Suppressor macrophage treated with lipopolysaccharide for 1 hour (primary cell): ENCODE measurements at places on chromosomes 7 and 10.

GRCh38 chr7:41121228-41121627, 581.7 kb downstream of the INHBA start:
- no peak for DNase-seq

DNA sequence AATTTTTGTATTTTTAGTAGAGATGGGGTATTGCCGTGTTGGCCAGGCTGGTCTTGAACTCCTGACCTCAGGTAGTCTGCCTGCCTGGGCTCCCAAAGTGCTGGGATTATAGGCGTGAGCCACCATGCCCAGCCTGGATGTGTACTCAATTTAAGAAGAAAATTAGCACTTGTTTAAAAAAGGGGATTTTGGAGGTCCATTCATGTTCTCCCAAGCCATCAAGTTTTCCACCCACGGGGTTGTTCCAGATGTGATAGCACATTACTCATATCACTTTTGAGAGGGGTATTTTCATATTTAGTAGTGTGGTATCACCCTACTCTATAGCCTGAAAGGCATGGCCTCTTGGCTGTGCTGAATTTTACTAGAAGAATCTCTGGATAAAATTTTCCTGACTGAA, 10.5 kb upstream of the SLC26A3 start:
- DNase-seq, result peak; percentile 43

DNA sequence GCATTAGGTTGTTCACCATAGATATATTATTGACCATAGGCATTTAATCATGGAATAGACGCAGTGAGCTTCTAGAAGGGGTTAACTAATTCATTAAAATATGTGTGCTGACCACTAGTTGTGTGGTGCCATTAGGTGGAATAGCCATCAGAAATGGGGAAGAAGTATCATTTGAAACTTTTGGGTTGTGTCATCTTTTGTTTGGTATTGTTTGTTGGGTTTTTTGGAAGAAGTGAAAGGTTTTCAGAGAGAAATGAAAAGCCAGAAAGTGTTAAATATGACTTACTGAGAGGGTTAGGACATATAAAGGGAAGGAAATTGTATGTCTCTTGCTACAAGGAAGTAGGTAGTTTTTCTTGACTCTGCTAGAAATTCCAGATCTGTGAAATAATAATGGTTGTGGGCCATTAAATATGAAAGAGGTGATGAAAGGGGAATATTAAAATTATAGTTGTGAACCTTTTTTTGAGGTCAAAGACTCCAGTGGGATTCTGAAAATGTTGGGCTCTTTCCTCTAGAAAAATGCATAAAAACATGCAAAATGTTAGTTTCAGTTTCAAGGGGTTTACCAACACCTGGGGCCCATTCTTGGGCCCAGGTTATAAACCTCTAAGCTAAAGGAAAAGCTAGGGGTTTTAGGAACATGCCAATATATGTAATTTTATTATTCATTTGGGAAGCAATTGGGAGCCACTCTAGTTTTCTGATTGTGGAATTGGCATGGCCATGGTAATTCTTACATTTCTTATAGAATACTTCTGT, 348.5 kb downstream of the BBS9 start:
- DNase-seq, result peak; percentile 24

DNA sequence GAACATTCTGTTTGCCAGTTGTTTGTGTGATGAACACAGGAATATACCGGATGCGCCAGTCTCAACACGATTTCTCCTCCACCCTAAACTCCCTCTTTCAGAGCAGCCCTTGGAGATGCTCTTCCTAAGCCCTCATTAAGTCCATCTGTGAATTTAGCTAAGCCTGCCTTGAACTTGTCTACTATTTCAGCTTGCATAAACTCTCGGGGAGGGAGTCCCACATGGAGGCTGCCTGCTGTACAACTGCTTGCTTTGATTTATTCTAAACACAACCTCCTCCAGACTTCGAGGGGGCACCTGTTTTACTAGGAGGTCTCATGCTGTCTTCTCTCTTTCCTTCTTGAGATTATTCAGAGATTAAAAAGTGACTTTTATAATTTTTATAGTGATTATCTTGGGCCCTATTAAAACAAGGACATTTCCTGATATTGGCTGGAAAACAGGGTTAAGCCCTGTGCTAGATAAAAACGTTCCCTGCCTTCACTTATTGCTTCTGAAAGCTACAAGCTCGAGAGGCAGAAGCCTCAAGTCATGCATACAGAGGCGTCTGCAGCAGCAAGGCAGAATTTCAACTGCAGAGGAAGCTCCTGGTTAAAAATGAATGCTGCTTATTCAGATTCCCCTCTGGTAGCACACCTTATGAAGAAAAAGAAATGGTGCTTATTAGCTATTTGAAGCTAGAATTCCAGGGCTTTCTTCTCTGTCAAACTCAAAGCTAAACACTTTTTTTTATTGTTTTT, 174.3 kb downstream of the FANK1 start:
- no peak for DNase-seq

DNA sequence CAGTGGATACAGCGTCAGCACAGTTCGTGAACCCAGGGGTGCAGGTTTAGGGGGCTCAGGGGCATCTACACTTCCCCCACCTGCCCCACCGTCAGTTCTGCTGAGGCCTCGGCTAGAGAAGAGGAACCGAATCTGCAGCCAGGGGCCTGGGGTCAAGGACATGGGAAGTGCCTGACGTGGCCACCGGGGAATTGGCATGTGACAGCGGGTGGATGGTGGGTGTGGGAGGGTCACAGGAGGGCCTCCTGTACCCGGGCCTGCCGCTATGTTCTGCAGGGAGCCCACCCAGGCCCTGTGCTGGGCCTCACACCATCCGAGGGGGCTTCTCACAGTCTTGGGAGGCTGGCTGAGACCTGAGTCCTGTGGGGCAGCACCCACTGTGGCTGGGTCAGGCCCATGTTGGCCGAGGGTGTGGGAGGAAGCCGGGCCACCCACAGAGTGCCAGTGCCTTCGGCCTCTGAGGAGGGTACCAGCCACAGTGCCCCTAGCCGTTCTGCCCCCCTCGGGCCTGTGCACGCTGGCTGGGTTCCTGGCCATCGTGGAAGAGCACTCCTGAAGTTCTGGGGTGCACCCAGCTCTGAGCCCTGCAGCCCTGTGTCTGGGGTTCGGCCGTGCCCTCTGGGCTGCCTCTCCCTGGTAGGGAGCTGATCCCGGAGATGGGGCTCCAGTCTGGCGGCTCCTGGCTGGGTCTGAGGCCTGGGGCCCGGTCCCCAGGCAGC, 5.9 kb downstream of the TTYH3 start:
- peak; percentile 90 for DNase-seq

DNA sequence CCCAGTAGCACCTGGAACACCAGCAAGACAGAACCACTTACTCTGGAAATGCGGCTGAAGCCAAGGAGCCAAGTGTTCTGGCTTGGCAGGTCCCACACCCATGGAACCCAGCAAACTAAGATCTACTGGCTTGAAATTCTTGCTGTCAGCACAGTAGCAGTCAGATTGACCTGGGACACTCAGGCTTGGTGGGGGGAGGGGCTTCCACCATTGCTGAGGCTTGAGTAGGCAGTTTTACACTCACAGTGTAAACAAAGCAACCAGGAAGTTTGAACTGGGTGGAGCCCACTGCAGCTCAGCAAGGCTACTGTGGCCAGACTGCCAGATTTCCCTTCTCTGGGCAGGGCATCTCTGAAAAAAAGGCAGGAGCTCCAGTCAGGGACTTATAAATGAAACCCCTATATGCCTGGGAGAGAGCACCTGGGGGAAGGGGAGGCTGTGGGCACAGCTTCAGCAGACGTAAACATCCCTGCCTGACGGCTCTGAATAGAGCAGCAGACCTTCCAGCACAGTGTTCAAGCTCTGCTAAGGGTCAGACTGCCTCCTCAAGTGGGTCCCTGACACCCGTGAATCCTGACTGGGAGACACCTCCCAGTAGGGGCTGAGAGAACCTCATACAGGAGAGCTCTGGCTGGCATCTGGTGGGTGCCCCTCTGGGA, 121.2 kb downstream of the MTERF1 start:
- no peak for DNase-seq

GRCh38 chr10:15632456-15633091, 87.1 kb downstream of the ITGA8 start:
- DNase-seq, result no peak

DNA sequence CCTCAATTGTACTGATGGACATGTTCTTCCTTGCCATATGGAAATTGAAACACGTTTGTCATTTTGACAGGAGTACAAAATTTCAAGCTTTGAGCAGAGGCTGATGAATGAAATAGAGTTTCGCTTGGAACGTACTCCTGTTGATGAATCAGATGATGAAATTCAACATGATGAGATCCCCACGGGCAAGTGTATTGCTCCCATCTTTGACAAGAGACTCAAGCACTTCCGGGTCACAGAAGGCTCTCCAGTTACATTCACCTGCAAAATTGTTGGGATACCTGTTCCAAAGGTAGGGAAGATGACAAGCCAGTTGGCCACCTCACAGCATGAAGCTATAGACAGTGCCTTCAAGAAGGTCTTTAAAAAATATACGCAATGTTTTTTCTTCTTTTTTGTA, 43.1 kb downstream of the ATOH7 start:
- DNase-seq, result no peak

DNA sequence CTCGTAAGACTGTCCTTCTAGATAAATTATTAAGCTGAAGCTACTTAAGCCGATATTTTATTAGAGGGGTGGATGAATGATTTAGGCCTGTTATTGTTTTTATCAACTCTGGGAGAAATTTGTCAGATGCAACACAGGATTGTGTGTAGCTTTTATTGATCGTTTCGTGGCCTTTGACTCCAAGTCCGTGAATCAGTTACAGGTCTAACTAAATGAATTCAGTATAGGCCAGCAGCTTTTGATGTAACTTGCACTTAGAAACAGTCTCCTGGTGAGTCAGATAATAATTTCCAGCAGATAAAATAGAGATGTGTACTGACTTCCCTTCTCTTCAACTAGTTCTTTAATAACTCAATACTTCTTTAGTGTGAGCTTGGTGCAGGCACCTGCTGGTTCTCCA, 341.7 kb upstream of the SMIM30 start:
- no peak for DNase-seq

- no peak for DNase-seq
Observed at GRCh38 chr7:91427051-91427450, 162.8 kb downstream of the FZD1 start.

- DNase-seq, result peak; percentile 19
Observed at GRCh38 chr10:3526727-3527501, 258.1 kb downstream of the KLF6 start.

- DNase-seq, result peak; percentile 72
Observed at GRCh38 chr10:45376371-45376801, 2.4 kb downstream of the ALOX5 start.

- no peak for DNase-seq
Observed at GRCh38 chr7:128928159-128928813, 9.4 kb upstream of the IRF5 start.

- DNase-seq, result peak; percentile 85
Observed at GRCh38 chr10:62038609-62039190, 137.2 kb downstream of the ARID5B start.

DNA sequence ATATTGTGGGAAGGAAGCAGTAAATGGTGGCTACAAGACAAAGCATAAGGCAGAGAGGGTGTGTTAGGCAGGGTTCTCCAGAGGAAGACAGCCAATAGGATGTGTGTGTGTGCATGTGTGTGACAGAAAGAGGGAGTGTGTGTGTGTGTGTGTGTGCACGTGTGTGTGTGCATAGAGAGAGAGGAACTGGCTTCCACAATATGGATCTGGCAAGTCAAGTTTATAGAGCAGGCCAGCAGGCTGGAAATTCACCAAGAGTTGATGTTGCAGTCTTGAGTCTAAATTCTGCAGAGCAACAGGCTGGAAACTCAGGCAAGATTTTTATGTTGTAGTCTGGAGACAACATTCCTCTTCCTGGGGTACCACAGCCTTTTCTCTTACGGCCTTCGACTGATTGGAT, 374.0 kb downstream of the TNS3 start:
- no peak for DNase-seq

DNA sequence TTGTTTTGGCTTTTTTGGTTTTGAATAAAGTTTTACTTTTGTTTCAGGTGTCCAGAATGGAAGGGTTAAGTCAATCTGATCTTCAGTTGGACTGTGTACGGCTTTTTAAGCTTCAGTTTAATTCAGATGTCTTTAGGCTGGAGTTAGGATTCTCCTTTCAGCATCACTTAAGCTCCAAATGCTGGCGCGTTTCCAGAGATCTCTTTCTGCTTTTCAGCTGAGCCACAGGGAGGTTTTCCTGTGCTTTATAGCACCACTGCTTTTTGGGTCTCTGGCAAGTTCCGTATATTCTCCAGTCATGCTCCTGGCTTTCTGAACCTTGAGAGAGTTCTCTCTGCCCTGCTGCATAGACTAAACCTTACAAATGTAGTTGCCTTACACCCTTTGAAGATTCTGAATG, 60.0 kb downstream of the VTI1A start:
- DNase-seq, result no peak
